ENCODE measurements at places on chromosomes 11 and 22.

DNA sequence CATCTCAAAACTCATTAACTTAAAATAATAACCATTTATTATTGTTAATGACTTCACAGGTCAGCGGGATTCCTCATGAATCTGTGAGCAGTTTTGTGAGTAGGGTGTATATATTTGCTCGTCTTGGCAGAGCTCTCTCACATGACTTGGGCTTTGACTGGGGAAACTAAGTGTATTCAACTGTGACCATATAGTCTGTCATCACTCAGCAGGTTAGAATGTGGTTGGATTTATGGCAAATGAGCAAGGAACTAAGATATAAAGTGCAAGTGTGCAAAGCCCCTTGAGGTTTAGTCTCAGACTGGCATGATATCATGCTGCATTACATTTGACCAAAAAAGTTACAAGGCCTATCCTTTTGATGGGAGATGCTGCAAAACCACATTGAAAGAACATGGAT lies 254.8 kb downstream of the CNTN5 start:
- DNase-seq: no peak

DNA sequence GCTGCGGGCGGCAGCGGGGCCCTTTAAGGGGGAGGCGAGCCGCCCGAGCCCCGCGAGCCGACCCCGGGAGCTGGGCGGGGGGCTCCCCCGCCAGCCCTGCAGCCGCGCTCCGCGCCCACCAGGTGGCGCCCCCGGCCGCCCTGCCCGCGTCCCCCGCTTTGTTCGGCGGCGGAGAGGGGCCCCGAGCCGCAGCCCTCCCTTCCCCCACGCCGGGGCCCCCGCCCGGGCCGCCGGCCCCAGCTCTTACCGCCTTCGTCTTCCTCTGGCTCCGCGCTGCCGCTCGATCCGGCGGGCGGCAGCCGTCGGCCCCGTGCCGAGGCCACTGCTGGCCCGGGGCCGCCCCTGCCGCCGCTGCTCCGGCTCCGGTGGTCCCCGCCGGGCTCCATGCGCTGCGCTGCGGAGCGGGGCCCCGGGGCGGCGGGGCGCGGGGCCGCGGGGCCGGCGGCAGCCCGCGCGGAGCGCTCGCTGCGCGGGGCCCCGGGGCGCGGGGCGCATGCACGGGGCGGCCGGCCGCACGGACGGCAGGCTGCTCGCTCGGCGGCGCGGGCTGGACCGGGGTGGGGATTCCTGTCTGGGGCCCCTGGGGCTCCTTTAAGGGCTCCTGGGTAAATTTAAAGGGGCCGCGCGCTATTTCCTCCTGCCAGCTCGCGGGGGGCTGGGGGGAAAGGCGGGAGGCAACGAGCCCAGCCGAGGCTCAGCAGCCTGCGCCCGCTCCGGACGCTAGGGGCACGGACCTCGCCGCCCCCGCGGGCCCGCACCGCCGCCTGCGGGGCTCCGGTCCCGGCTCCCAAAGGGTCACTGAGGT lies at the start of gene ZFTA:
ZFTA (minus strand) TSS at position 539 of the 805 bp plus-strand sequence; CDS start at position 386, 153 bp downstream.
- peak; percentile 52 for DNase-seq

DNA sequence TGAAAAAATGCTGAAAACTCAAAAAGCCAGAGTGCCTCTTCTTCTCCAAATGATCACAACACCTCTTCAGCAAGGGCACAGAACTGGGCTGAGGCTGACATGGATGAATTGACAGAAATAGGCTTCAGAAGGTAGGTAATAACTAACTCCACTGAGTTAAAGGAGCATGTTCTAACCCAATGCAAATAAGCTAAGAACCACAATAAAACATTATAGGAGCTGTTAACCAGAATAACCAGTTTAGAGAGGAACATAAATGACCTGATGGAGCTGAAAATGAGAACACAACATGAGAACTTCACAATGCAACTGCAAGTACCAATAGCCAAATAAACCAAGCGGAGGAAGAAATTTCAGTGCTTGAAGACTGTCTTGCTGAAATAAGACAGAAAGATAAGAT lies 9.2 kb downstream of the OR56B4 start:
- DNase-seq: no peak

- no peak for DNase-seq
These were observed 6.9 kb upstream of the ACR start for GRCh38 chr22:50730941-50731661.

- DNase-seq: no peak
These were observed 15.2 kb downstream of the PHLDB1 start for GRCh38 chr11:118622376-118623268.

GRCh38 chr11:32881286-32881685 lies 11.3 kb upstream of the QSER1 start:
- DNase-seq: no peak

- no peak for DNase-seq
These were observed 398 bp upstream of the ATG16L2 start for GRCh38 chr11:72813740-72814285.
